Activated CD4-positive, CD25-positive, alpha-beta regulatory T cell treated with anti-CD3 and anti-CD28 coated beads, Interleukin-2, amount 50 U/mL, for 16 hours (primary cell): ENCODE measurements at places on chromosomes 3 and 15.

DNA sequence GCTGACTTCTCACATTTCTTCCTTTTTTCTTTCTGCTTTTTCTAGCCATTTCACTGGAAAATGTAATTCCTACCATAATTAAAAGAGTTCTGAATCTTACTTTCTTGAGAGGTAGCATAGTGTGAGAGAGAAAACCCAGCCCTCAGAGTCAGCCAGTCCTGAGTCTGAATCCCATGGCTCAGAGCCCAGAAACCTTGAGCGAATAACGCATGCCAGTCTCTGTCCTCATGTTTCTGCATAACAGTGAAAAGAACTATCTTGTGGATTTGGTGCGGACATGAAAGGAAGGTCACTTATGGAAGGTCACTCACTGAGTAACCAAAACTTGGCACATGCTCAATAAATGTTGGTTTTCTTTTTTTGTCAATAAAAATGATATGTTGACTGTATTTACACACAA is 29.3 kb upstream of the SLCO3A1 start:
- no peak for DNase-seq

- no peak for DNase-seq
These were observed 11.9 kb upstream of the SCG3 start for GRCh38 chr15:51669381-51669780.

GRCh38 chr15:40061212-40061901 is 22.4 kb upstream of the SRP14 start:
- no peak for DNase-seq

- DNase-seq: no peak
These were observed 78.3 kb downstream of the SHQ1 start for GRCh38 chr3:72769758-72770540.

DNA sequence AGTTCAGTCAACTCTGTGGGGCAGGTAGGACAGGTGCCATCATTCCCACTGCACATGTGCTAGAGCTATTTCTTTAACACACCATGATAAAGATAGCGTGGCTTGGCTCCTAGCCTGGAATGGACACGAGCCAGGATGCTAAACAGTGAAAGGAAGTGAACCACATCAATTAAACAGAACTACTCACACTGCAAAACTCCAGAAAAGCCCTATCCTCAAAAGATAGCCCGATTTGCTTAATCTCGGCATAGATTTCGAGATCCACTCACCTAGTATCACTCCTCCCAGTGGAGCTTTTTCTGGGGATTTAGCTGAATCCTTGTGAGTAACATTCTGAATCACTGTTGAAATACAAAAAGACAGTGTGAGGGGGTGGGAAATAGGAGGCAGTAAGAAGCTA is 118.0 kb downstream of the ABI3BP start:
- DNase-seq: no peak

DNA sequence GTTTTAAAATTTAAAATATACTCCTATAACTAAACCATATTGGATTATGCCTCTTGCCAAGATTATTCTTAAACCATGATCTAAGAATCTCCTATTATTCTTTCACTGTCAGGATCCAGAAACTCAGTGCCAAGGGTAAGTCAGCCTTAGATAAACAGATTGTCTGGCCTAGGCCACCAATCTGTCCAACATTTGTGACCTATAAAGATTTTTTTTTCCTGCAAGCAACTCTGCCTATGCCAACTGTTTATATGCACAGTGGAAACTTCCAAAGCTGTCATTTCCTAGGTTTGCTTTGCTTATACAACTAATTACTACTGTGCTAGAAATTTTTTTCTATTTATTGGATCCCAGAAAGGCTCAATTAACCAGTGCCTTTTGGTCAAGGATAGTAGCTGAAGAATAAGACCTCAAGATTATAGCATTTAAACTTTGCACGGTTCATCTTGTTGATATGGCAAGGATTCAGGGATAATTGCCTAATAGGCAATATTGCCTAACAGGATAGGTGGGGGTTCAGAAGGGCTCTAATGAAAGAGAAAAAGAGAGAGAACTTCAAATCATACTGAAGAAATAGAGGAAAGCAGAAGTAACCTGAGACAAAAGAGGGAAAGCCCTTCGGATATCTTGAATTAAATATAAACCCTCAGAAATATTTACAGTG is 22.8 kb downstream of the GAP43 start:
- no peak for DNase-seq

GRCh38 chr15:75620058-75620820 is 5.3 kb downstream of the SNUPN start:
- DNase-seq: no peak

DNA sequence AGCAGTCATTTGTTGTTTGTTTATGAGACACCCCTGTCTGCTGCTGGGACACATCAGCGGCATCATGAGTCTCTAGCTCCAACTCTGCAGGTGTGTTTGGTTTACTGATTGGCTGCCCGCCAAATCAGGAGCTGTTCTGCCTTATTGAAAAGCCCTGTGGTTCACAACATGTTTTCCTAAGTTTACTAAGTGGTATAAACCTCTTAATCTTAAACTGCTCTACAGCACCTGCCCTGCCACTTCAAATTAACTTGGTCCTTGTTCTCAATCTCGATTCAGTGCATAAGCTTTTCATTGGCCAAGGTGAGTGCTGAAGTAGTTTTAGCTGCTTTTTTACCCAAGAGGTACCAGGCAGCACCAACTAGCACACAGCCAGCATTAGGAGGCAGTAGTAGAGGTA is 77.8 kb upstream of the WDR72 start:
- no peak for DNase-seq

GRCh38 chr15:59976480-59977271 is 27.4 kb upstream of the FOXB1 start:
- DNase-seq: peak; percentile 27

DNA sequence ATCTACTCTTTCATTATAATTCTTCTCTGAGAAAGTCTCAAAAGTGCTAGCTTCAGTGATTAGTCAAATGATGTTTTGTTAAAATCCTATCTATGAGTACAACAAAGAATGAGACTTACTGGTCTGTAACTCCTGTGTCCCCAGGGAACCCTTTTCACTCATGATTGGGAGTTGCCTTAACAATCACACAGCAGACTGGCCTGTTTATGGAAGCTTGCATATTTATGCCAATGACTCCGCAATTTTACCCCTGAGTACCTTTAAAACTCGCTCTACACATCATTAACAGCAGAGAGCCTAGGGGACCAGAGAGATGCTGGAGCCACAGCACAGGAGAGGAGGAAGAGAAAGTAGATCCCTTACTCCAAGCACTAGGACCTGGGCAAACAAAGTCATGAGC is 628.1 kb downstream of the IGSF11 start:
- DNase-seq: no peak

GRCh38 chr15:52493968-52494367 is 34.7 kb downstream of the MYO5A start:
- no peak for DNase-seq

DNA sequence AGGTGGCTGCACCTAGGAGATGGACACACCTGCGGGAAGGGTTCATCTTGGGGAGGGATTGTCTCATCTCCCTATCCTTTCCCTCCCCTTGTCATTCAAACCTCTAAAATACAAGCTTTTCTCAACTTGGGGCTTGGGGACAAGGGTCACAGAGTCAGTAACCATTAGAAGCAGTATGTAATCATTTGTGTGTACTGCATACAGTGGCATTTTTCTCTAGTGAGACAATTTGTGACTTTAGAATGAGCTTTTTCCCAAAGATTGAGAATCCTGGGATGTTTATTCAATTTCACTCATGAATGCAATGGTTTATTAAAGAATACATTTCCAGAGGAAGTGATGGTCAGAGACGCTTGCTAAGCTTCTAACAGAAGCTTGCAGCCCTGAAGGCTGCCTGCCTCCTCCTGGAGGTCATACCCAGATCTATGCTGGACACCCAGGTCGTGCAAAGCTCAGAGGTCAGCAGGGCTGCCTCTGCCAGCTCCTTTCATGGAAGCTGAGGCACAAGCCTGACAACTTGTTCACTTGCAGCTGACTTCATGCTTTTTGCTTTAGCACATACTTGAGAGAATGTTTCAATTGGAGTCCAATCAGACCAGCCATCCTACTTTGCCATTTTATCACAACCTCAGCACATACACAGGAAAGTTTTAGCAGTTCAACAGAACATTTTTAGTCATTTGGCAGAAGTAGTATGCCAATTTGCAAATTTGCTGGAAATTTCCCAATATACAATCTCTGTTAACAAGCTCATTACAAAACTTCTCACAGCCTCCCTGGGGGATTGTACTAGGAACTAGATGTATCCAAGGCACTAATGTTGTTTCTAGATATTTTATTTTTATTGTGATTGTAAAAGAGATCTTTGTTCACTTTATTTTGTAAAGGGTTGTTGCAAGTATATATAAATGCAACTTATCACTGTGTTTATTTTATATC is 25.6 kb upstream of the ALDH1L1 start:
- DNase-seq: no peak

DNA sequence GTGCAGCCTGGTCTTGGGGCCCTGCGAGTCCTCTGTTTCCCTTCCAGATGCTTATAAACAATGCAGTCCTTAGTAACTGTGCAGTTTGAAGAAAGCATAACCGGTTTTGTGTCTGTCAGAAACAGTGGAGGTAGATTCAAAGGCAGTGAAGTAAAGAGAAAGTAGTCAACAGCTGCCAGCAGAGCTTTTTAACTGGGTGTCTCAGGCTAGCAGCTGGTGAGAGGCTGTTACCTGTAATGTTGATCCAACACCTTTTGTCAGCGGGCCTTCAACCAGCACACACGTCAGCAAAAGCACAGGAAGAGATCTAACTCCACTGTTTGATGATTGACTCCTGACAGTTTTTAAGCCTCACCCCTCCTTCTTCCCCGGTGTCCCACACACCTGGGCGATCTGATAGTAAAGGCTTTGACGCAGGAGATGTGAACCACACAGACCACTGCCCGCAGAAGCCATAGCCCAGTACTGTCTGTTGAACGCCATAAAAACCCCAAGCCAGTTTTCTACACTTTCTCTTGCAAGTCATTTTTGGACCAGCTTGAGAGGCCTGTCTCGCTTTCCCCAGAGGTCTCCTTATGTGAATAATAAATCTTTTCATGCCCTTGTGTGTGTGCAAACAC is 178.0 kb downstream of the FMN1 start:
- no peak for DNase-seq

DNA sequence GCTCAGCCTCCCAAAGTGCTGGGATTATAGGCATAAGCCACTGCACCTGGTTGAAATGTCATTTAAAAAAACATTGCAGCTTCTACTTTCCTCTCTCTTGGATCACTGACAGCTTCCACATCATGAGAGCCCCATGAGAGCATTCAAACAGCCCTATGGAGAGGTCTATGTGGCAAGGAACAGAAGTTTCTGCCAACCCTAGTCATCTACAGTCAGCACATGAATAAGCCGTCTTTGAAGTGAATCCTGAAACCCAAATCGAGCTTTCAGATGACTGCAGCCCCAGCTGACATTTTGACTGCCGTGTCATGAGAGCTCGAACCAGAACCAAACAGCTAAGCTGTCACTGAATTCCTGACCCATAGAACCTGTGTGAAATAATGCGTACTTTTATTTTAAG is 39.8 kb downstream of the CD200R1L start:
- DNase-seq: no peak

DNA sequence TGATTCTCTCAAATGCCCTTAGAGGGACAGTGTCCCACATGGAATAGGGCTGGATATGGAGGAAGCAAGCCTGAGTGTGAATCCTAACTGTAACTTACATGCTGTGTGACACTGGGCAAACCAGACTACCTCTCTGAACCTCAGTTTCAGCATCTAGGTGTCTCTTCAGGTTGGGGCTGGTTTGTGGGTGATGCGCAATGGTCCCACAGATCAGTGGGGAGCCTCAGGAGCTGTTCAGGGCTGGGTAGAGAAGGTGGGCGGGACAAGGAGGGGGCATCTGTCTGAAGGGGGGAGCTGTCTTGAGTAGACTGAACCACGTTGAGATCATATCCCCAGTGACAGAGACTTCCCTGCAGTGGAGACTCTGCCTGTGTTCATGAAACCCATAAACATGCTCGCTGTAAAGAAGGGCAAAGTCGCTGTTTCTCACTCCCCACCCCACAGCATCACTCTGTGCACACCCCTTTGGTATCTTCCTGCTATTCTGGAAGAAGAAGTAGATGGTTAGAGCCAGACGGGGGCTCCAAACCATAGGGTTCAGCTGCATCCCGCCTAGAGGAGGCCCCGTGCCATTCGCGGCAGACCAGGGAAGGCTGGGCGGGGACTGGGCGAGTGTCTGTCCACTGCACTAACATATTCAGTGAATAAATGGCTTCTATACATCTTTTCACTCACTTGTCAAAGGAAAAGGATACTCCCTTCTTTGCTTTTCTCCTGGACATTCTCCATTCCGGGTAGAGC is 28.4 kb downstream of the SRPRB start:
- DNase-seq: no peak

DNA sequence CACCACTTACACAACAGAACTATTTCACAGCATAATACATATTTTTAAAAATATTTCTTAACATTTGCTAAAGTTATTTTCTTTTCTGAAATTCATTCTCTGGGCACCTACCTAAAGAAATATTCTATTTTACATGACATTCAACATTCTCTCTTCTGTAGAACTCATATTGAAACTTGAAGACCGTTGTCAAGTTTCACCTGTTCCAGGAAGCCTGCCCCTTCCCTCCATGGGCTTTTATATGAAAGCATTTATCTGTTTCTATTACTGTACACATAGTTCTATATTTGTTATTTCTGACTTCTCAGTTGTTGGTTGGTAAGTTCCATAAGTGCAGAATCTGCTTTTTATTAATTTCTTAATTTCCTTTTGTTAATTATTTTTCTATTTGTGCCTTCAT is 204.3 kb upstream of the ALCAM start:
- DNase-seq: no peak

- DNase-seq: no peak
These were observed 192.8 kb downstream of the CADM2 start for GRCh38 chr3:85151555-85151954.

- DNase-seq: no peak
These were observed 214.9 kb upstream of the NR2F2 start for GRCh38 chr15:96115642-96116041.

- DNase-seq: no peak
These were observed 221.6 kb upstream of the NR2E3 start for GRCh38 chr15:71588746-71589145.

DNA sequence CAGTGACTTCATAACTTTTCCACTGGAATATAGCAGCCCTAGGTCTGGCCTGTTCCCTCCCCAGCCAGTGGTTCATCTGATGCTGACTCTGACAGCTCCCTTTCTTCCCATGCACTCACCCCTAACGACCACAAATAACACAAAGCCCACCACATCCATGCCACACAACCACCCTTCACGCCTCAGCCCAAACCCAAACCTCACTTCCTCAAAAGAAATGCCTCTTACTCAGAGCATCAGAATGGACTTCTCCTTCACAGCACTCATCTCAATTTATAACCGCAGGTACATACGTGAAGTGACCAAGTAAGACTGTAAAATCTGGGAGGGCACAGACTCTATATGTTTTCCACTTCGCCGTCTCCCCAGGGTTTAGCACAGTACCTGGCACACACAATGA is 1.1 kb downstream of the RBSN start:
- DNase-seq: no peak

- no peak for DNase-seq
These were observed 753 bp downstream of the EPHB1 start for GRCh38 chr3:134795746-134796280.

GRCh38 chr3:101722394-101723173 is 1.8 kb upstream of the CEP97 start:
- DNase-seq: no peak

GRCh38 chr15:44763187-44763586 is 26.9 kb downstream of the TRIM69 start:
- DNase-seq: no peak

GRCh38 chr3:125375950-125376679 is 990 bp upstream of the ZNF148 start:
- no peak for DNase-seq
